ENCODE measurements at places on chromosomes 4 and X.

DNA sequence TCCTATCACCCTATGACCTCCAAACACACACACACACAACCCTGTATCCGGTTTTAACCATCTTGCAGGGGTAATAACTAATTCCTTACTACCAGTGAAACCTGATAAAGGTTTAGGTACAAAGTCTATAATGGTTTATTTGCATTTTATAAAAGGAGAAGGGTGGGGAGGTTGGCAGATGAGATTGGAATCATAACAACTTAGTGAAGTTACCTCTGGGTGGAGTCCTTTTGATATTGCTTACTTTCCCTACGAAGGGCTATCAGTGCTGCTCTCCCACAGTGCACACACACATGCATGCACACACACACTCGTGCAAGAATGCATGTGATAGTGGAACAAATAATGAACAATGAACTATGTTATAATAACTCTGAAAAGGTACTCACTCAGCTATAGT is 56.1 kb downstream of the CCSER1 start:
- DNase-seq = no peak

DNA sequence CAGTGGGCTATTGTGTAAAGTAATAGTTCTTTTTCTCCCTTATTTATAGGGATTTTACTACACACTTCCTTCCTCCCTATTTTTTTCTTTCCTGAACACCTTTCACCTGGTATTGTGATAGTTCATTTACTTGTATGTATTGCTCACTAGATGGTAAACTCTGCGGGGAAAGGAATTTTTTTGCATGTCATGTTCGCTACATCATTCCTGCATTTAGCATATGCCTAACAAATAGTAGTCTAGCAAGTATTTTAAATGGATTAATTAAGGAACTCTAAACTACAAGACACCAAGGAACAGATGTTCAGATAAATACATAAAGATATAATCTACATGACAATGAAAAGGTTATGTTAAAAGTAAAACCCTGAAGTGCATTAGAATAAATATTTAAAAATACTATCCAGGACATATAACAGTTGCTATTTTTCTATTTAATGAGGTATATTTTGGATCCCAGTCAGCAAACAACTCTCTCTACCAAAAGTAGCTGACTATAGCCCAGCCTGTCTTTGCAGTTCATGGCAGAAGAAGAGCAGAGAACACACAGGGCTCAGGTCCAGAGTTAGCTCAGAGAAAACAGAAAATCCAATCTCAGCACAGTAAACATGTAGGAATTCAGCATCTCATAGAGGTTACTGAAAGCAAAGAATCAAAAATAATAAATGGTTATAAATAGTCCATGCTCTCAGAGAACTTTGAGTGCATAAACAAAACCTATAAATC is 87.8 kb downstream of the PACRGL start:
- DNase-seq = no peak

DNA sequence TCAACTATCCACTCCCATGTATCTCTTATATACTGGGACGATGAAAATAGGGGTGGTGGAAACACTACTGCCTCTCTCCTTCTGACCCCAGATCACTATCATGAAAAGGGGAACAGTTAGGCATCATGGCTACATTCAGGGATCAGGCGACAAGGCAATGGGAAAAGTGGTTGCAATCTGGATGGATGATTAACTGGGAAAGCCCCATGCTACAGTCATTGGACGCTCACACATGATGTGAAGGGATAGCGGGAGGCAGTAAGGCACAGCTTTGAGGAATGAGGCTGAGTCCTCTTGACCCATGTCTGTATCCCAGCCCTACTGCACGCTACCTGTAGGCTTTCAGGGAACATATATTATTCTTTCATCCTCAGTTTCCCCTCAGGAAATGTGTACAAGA is 10.2 kb downstream of the GASK1B start:
- no peak for DNase-seq

DNA sequence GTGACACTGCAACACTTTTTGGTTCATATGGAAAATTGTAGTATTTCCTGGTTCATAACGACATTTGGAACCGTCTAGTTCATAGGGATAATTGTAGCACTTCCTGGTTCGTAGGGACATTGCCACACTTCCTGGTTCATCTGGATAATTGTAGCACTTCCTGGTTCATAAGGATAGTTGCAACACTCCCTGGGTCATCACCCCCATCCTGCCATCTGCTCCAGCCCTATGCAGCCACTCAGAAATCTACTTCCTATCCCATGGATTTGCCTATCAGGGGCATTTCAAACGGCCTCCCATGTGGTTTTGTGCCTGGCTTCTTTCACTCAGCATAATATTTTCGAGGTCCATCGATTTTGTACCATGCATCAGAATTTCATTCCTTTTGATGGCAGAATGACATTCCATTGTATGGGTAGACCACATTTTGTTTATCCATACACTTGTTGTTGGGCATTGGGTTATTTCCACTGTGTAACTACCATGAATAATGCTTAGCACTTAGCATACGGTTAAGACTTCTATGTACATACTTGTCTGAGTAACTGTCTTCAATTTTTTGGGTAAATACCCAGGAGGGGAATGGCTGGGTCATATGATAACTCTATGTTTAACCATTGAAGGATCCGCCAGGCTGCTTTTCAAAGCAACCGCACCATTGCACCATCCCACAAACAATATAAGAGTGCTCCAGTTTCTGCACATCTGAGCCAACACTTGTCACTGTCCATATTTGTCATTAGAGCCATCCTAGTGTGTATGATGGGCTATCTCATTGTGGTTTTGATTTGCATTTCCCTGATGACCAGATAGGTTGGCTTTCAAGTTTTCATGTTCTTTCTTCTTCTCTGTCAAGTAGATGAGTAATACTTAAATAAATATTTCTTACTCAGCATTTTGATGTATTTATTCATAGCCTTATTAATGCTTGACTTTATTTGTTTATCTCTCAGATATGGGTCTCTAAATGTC is 58.3 kb upstream of the CD99 start:
- DNase-seq = no peak

DNA sequence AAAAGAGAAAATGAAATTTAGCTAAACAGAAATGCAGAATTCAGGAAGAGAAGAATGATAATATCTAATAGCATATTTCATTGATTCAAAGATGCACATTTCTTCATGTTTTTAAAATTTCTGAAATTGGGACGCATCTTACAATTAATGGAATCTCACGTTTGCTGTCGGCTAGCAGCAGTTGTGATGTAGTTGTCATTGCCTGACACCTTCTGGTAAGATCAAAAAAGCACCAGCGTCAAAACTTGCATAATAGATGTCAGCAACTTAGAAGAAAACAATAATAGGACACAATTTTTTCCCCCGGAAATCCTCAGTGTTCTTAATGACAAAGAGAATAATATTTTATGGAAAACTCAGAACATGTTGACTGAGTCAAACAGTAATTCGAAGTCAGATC is 29.8 kb upstream of the SLC7A3 start:
- DNase-seq = no peak

GRCh38 chr4:158775091-158775651 is 6.3 kb downstream of the FNIP2 start:
- peak; percentile 50 for DNase-seq

DNA sequence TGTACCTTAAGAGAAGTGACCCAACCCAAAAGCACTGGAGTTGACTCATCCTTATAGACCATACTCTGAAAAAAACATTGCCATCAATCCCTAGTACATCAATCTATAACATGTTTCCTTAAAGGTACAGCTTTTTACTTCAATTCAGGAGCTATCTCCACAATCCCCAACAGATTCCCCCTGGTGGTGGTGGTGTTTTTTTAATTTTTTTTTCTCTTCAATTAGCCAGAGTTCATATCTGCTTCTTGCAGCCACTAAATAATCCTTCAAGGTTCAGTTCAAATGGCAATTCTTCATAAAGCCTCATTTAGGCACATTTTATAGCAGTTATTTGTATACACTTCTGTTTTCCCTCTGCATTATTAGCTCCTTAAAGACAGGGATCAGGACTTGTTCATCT is 60.7 kb upstream of the KDR start:
- no peak for DNase-seq

DNA sequence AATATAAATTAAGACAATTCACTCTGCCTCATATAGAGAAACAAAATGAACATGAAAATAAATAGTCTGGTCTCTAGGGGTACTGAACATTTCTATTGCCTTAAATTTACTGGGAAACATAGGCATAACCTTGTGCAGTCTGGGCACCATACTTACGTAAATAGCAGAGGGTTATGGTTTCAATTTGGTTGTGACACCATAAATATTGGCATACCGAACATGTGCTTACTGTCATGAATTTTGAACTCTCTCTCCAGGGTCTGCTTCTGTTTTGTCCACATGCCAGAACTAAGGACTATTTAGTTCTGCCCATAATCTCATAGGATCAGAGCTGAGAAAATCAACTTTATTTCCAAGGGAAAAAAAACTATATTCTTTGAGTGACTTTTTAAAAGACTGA is 17.6 kb downstream of the PDGFC start:
- DNase-seq = no peak
